ENCODE measurements at places on chromosomes 1 and 21. TPM values are rescaled to one million over a fixed set of nuclear protein-coding genes. Genes with fewer than 3 reads are reported as not detected.

TRIM63 gene
- 30.3 TPM for total RNA-seq

HYI gene
- total RNA-seq: 33.4 TPM

IFI44L gene
- 7.3 TPM for total RNA-seq

CRYBG2 gene
- total RNA-seq: not detected

SLAMF8 gene
- total RNA-seq: 1.6 TPM

CD1D gene
- 1.0 TPM for total RNA-seq

CACYBP gene
- 136 TPM for total RNA-seq

TLR5 gene
- 3.1 TPM for total RNA-seq

RIPK4 gene
- under 0.01 TPM for total RNA-seq

TEX38 gene
- total RNA-seq: not detected

AQP10 gene
- total RNA-seq: not detected

DIRAS3 gene
- 1.6 TPM for total RNA-seq

OVAAL gene
- total RNA-seq: not detected

SSX2IP gene
- total RNA-seq: 7.8 TPM

FCRL4 gene
- total RNA-seq: not detected

CC2D1B gene
- 10.4 TPM for total RNA-seq

SUSD4 gene
- 4.7 TPM for total RNA-seq

CD2 gene
- total RNA-seq: under 0.01 TPM

SPRR2D gene
- total RNA-seq: not detected

ZSWIM5 gene
- 0.52 TPM for total RNA-seq

EEIG2 gene
- total RNA-seq: 15.7 TPM

KLHDC9 gene
- total RNA-seq: not detected

RIPPLY3 gene
- total RNA-seq: not detected

CYP4X1 gene
- 3.1 TPM for total RNA-seq

LAX1 gene
- total RNA-seq: not detected

TGFB2 gene
- total RNA-seq: 50.6 TPM

VWA5B1 gene
- total RNA-seq: 0.52 TPM

NT5C1A gene
- 11.0 TPM for total RNA-seq

TMIGD3 gene
- total RNA-seq: 1.6 TPM

KCNE2 gene
- 1.6 TPM for total RNA-seq

Data from skeletal muscle tissue (tissue), 5 donors.